ENCODE measurements at places on chromosomes 4 and X.
A peak's percentile ranks its signal among the peaks of the same experiment; 100 is the strongest.

DNA sequence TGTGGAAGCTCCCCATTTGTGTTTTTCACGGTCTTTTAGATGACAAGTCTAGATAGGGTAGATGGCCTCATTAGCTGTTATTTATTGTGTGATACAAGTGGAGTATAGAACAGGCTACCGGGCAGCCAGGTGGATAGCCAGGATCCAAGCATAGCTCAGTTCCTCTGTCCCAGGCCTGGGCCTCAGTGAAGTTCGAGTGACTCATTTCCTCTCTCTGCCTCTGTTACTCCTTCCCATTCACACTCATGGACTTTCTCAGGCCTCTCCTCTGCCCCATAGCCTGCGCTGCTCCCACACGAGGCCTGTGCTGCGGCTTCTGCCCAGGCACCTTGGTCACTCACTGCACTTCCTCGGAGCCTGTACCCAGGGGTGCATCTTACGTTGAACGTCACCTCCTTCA, 54.5 kb downstream of the TENM3 start:
- DNase-seq = no peak

GRCh38 chrX:119427024-119427794, 28.1 kb downstream of the SLC25A43 start:
- DNase-seq = peak; percentile 4

GRCh38 chrX:68632491-68632890, 15.0 kb upstream of the STARD8 start:
- DNase-seq = no peak

DNA sequence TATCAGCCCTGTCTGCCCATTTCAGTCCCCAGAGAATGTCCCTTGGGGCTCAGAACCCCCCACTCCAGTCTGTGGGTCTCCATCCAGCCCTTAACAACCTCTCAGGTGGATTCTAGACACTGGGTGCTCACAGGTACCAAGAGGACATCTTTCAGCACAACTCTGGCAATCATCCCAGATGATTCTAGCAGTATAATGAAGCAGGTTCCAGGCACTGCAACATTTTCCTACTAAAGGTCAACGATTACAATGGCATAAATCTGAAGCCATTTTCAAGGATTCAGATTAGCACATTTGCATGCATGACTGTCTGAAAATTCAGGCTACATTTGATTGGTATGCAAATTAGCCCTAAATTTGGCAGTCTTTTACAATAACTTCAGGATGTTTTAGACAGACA, 10.0 kb downstream of the SLC2A9 start:
- no peak for DNase-seq

DNA sequence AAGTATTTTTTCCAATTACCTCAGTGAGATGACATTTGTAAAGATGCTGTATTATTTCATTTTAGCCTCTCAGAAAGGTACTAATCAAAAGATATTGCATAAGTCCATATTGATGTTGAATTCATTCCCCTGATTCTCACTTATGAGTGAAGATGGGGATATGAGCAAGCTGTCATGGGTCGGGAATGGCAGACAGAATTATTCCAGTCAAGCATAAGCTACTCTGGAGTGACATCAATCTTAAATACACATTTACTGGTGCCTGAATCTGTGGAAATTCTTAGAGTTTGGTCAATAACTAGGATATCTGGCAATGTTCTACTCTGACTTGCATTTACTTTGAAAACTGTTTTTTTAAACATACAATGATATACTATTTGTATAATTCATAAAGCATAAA, 283.8 kb upstream of the PCDH7 start:
- no peak for DNase-seq

GRCh38 chr4:113825272-113825671, 63.7 kb upstream of the CAMK2D start:
- DNase-seq = peak; percentile 56

DNA sequence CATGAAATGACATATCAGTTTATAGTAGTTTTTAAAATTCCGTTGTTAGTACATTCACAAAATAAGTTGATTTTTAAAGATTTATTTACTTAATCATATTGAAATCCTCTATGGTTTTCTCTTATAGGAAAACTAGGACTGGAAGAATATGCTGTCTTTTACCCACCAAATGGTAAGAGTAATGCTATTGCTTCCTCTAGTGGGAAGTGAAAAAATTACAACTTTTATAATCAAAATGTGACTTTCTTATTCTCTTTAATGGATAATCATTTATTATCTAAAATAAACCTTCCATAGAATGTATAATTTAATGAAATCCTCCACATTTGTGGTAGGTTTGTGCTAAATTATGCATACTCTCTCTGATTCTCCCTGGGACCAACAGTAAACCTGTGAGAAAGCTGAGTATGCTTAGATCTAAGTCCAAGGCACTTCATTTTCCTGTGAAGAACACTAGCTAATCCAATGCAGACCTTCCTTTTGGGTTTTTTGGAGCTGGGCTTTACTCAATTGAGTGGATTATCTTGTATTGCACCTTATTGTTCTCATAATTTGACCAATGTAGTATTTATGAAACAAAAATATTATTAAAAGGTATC, 136.2 kb downstream of the TBC1D19 start:
- peak; percentile 18 for DNase-seq

DNA sequence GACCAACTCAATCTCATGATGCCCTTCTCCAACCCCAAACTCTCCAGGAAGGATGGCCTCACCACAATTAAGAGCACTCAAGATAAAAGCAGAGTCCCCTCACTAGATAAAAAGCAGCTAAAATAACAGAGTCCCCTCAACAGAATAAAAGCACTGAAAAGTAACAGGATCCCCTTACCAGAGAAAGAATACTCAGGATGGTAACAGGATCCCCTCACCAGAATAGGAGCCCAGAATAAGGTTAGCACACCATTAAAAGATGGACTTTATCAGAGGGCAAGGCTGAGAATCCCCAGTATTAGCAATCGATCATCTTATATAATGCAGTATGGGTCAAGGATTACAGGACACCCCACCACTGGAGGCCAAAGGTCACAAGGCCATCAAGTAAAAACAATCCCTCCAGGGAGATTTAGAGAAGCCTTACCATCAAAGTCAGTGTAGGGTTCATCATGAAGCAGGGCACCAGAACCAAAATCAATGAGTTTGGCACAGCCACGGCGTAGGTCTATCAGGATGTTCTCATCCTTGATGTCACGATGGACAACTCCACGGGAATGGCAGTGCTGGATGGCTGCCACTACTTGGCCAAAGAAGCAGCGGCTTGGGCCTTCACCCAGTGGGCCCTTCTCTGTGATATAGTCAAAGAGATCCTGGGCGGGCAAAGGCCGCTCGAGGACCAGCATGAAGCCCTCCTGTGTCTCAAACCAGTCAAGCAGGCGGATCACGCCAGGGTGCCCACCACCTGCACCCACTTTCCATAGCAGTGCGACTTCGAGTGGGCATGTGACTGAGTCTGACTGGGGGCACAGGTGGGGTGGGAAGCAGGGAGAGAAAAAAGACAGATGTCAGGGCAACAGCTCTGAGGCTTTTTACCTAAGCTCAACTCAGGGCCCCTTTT, 3.4 kb upstream of the SLC35A2 start:
- DNase-seq = no peak

DNA sequence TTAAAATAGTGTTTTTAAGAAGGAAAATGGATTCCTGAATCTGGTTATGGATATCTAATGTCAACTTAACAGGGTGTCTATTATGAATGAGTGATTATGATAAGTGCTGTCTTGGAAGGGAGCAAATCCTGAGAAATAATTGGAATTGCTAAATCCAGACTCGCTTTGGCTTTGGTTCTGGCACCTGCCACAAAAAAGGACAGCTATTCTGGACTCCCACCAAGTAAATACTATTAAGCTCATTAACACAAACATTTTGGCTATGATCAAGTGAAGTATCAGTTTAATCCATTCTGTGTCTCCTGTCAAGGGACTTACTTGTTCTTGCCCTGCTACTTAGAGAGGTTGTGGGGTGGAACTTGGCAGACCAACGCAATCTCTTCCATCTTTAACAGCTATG, 403.7 kb downstream of the CENPC start:
- DNase-seq = no peak

- peak; percentile 15 for DNase-seq
Observed at GRCh38 chrX:136204571-136204970, 46.6 kb downstream of the MAP7D3 start.

DNA sequence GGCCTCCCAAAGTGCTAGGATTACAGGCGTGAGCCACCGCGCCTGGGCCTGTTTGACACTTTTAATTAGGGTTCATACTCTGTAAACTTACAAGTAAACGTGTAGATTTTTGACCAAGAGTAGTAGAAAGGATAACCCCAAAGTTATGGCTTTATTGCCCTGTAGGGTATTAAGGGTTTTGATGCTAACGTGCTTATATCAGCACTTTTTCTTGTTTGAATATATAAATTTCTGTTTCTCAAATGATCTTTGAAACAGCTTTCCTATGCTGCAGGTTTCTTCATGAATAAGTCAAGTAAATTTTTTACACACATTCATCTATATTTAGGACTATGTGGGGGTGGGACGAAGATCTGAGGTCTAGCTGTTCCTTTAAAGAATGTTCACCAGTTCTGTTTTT, 29.3 kb upstream of the REPS2 start:
- no peak for DNase-seq

GRCh38 chr4:122701965-122702364, 30.5 kb upstream of the BBS12 start:
- DNase-seq = no peak

DNA sequence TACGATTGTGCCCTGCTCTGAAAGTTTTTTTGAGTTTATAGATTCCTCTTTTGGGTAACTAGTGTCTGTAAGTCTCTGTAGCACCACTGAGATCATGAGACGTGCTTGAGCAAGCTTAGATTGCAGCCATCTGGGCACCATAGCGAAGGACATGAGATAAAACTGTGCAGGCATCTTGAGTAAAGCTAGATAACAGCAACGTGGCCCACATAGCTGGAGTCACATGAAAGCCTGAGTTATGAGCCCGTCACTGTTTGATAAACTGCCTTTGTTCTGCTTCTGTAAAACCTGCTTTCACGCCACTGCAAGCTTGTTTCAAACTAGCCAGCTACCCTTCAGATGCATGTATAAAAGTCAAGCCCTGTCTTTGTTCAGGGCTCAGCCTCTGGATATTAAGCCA, 359.1 kb upstream of the CXorf51A start:
- DNase-seq = no peak

- DNase-seq = no peak
Observed at GRCh38 chr4:3936184-3936583, 170.0 kb downstream of the ADRA2C start.

GRCh38 chr4:183254162-183254561, 65.9 kb downstream of the CLDN22 start:
- no peak for DNase-seq

- DNase-seq = no peak
Observed at GRCh38 chr4:128454881-128455280, 167.3 kb upstream of the PGRMC2 start.

GRCh38 chr4:2402048-2402842, 16.2 kb downstream of the ZFYVE28 start:
- peak; percentile 49 for DNase-seq

GRCh38 chr4:166315721-166316467, 442.9 kb downstream of the TLL1 start:
- no peak for DNase-seq

- no peak for DNase-seq
Observed at GRCh38 chr4:156686120-156686519, 285.5 kb downstream of the PDGFC start.

DNA sequence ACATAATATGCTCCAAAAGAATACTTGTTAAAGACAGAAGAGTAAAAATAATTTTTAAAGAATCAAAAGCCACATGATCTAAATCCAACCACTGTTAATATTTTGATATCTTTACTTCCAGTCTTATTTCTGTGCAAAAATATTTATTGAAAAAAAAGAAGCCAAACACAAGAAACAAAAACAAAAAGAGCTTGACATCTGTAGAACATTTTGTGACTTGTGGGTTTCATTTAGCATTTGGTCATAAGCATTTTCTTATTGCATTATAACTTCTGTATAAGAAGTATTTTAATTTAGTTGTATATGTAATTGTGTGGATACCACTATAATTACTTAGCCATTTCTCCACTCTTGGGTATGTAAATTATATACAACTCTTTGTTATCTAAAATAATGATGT, 63.1 kb downstream of the DIPK2B start:
- DNase-seq = no peak

GRCh38 chrX:100591256-100592051, 6.7 kb downstream of the TNMD start:
- no peak for DNase-seq

- peak; percentile 33 for DNase-seq
Observed at GRCh38 chr4:47525154-47525819, 40.2 kb downstream of the ATP10D start.

GRCh38 chr4:76035799-76036380, at the start of gene CXCL11:
Gene CXCL11 (minus strand): TSS chr4:76036070. CDS start chr4:76035987, 83 bp downstream.
- peak; percentile 84 for DNase-seq

- DNase-seq = no peak
Observed at GRCh38 chr4:65646136-65646535, 24.2 kb downstream of the EPHA5 start.

- peak; percentile 71 for DNase-seq
Observed at GRCh38 chrX:1493877-1494510, 41.3 kb upstream of the ASMTL start.

- no peak for DNase-seq
Observed at GRCh38 chrX:40418146-40418812, 162.5 kb upstream of the ATP6AP2 start.

- DNase-seq = no peak
Observed at GRCh38 chr4:74112399-74113105, 13.6 kb upstream of the CXCL2 start.

GRCh38 chr4:113675731-113676697, 85.5 kb downstream of the CAMK2D start:
- DNase-seq = no peak

GRCh38 chr4:44916411-44916810, 190.1 kb upstream of the GNPDA2 start:
- DNase-seq = no peak

- no peak for DNase-seq
Observed at GRCh38 chr4:10731690-10732089, 47.1 kb upstream of the CLNK start.

- DNase-seq = no peak
Observed at GRCh38 chr4:71186257-71186565, 152.6 kb upstream of the SLC4A4 start.

- peak; percentile 59 for DNase-seq
Observed at GRCh38 chrX:140057001-140057411, 91.7 kb upstream of the CXorf66 start.

GRCh38 chr4:87864321-87864720, 31.6 kb downstream of the MEPE start:
- DNase-seq = no peak

GRCh38 chrX:108264376-108264775, 172.8 kb downstream of the ATG4A start:
- DNase-seq = no peak

- peak; percentile 5 for DNase-seq
Observed at GRCh38 chrX:50815120-50815519, 1.1 kb upstream of the SHROOM4 start.

- no peak for DNase-seq
Observed at GRCh38 chr4:140078366-140078765, 75.6 kb downstream of the MAML3 start.

- no peak for DNase-seq
Observed at GRCh38 chrX:45628041-45628440, 427.4 kb upstream of the DIPK2B start.

- DNase-seq = no peak
Observed at GRCh38 chrX:149199734-149200133, 305.4 kb downstream of the IDS start.

Data from inflammatory macrophage treated with lipopolysaccharide for 4 hours (primary cell).